ENCODE measurements at places on chromosomes 7 and 10. TPM values are rescaled to one million over a fixed set of nuclear protein-coding genes. Genes with fewer than 3 reads are reported as not detected.

Gene MYL7
- not detected for total RNA-seq

Gene TSPAN33
- 3.8 TPM for total RNA-seq

Gene TAF6
- 28.7 TPM for total RNA-seq

Gene CLCN1
- total RNA-seq, result not detected

Gene CFAP43
- total RNA-seq, result 0.16 TPM

Gene PLA2G12B
- total RNA-seq, result 2.9 TPM

- DNase-seq, result peak; percentile 22
Measured at GRCh38 chr10:46559231-46559671, 2.8 kb upstream of the GPRIN2 start.

DNA sequence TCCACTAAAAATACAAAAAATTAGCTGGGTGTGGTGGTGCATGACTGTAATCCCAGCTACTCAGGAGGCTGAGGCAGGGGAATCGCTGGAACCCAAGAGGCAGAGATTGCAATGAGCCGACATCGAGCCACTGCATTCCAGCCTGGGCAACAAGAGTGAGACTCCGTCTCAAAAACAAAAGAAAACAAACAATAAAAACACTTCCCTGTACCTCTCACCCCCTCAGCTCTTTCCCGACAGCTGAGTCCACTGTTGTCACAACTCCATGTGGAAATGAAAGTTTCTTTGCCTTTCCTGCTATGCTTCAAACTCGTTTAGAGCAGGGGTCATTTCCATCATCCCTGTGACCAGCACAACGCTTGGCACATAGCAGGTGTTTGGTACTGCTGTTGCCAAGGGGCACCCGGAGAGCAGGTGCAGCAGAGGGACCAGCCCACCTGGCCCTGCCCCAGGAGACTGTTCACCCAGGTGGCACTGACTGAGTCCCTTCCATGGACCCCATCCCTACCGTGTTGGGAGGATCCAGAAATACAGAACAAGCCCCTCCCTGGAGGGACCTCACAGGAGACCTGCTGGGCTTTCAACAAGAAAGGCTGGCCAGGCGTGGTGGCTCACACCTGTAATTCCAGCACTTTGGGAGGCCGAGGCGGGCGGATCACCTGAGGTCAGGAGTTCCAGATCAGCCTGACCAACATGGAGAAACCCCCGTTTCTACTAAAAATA is 4.9 kb downstream of the TMEM130 start:
- no peak for DNase-seq

GRCh38 chr10:45442662-45443061 is 68.6 kb downstream of the ALOX5 start:
- DNase-seq, result no peak

- DNase-seq, result peak; percentile 85
Measured at GRCh38 chr7:130896898-130897514, 163.0 kb upstream of the KLF14 start.

DNA sequence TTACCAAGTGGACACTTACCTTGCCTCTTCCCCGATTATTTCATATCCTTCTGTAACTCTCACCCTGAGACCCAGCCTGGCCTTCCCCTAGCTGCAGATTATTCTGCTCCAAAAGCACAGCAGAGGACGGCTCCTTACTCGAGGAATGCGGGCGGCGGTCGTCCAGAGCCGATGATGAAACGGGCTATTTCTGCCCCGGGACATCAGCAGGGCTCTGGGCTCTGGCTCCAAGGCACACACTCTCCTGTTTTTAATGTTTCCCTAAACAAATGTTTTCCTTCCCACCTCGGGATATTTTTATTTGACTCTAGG is 343 bp upstream of the C10orf71 start:
- no peak for DNase-seq

- DNase-seq, result no peak
Measured at GRCh38 chr7:148402159-148402558, 188.4 kb upstream of the C7orf33 start.

All from colonic mucosa (tissue), 4 donors.